Activated naive CD8-positive, alpha-beta T cell treated with anti-CD3 and anti-CD28 coated beads, Interleukin-2, amount 50 U/mL, for 24 hours (primary cell): ENCODE measurements at places on chromosomes 3 and 15.

GRCh38 chr15:93018574-93018973, 70.4 kb downstream of the RGMA start:
- DNase-seq: no peak

DNA sequence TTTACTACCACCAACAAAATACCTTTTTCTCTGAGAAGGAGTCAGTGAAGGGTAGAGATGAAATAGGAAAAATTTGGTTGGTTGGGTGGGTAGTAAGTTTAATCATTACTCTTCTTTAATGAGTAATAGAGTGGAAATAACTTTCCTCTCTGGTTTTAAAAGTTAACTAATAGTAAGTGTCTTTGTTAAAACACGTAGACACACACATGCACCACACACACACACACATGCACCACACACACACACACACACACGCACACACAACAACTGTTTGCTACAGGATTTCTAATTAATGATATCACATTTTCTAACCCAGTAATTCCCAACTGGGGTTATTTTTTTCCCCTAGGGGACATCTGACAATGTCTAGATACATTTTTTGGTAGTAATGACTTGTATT, 84.1 kb downstream of the CHL1 start:
- DNase-seq: no peak

DNA sequence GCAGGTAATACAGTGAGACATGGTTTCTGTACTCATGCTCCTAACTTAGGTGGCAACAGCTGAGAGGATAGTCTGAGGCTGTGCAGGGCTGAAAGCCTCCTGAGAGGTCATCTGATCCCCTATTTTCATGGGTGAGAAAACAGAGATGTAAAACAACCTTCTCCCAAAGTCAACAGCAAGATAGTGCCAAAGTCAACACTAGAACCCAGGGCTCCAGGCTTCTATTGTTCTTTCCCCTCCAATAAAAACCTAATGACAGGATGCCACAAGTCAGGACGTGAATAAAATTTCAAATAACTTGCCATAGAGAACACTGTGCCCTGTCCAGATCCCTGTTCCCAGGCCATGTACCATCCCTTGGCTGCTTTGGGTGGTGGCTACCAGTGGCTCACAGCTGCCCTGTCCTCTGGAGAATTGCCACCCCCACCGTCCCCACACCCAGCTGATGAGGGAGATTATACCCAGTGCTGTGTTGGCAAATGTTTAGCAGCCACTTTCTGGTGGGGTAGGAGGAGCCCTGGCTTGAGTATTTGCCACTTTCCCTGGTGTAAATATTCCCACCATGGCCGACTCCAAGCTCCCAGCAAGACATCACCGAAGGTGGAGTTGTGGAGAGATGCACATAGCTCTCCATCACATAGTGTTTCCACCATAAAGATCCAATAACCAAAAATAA, 54.8 kb downstream of the SRGAP3 start:
- DNase-seq: no peak

- DNase-seq: no peak
These were observed 505.1 kb downstream of the IGSF11 start for GRCh38 chr3:118529554-118529953.

GRCh38 chr3:63179862-63180522, 98.1 kb upstream of the SYNPR start:
- DNase-seq: no peak

DNA sequence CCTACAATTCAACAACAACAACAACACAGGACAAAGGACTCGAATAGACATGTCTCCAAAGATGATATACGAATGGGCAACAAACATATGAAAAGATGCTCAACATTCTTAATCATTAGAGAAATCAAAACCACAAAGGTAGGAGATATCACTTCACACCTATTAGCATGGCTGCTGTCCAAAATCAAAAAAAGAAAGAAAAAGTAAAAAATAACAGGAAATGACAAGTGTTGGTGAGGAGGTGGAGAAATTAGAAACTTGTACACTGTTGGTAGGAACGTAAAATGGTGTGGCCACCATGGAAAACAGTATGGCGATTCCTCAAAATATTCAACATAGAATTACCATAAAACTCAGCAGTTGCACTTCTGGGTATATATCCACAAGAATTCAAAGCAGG, 312.3 kb upstream of the STT3B start:
- no peak for DNase-seq

DNA sequence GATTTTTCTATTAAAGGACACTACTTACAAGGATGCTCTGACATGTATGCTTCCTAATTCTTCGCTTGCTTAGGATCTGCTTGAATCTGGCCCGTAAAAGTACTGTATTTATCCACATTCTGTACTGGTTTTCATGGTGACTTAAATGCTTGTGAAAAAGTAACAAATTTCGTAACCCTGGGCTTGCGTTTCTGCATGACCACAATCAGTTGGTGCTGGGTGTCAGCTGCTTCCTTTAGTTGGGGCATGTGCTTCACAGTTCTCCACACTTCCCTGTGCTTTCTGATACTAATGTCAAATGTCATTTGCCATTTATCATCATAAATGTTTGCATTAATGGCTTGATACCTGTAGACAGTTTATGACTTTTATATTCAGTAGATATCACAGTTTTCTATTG, 218.4 kb upstream of the MLF1 start:
- no peak for DNase-seq

GRCh38 chr15:77682564-77682963, 49.9 kb upstream of the LINGO1 start:
- DNase-seq: no peak

DNA sequence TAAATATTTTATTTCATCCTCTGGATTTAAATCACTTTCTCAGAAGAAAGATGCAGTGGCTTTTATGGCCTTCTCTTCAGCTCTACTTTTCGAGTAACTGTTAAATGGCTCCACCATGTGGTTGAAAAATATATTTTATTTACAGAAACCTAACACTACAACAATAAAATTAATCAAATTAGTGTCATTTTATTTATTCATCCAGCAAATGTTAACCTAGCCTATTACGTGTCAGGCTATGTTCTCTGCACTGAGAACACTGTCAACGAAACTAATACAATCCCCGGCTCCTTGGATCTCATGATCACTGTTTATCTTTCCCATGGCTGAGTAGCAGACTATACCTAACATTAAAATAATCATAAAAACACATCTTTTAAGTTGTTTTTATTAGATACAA, 148.0 kb upstream of the OSTN start:
- no peak for DNase-seq

- no peak for DNase-seq
These were observed 9.4 kb upstream of the CHAC1 start for GRCh38 chr15:40943764-40944365.

DNA sequence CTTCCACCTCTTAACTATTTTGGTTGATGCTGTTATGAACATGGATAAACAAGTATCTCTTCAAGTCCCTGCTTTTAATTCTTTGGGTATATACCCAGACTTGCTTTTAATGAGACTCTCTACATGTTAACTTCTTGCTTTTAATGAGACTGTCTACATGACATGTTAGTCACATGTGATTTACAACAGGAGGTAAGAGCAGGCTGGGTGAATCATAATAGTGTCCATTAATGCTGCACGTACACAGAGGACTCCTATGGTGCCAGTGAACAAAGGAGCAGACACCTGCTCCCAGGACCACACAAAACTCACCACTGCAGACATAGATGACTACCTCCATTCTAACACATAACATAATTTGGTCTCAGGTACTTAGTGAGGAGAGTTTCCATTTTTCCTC, 273.4 kb upstream of the NSMCE3 start:
- no peak for DNase-seq

GRCh38 chr3:32026593-32026992, 45.0 kb downstream of the ZNF860 start:
- DNase-seq: no peak

- no peak for DNase-seq
These were observed 68.0 kb upstream of the NDUFB4 start for GRCh38 chr3:120528163-120528562.

- DNase-seq: no peak
These were observed 270.6 kb upstream of the TPRG1 start for GRCh38 chr3:188901126-188901525.

- no peak for DNase-seq
These were observed 492.6 kb downstream of the RBMS3 start for GRCh38 chr3:29773481-29773880.

GRCh38 chr15:94704421-94704820, 473.1 kb downstream of the MCTP2 start:
- DNase-seq: no peak

GRCh38 chr15:78663703-78664102, 22.7 kb upstream of the CHRNB4 start:
- no peak for DNase-seq

- DNase-seq: no peak
These were observed 22.8 kb downstream of the GTPBP8 start for GRCh38 chr3:113013593-113013992.

DNA sequence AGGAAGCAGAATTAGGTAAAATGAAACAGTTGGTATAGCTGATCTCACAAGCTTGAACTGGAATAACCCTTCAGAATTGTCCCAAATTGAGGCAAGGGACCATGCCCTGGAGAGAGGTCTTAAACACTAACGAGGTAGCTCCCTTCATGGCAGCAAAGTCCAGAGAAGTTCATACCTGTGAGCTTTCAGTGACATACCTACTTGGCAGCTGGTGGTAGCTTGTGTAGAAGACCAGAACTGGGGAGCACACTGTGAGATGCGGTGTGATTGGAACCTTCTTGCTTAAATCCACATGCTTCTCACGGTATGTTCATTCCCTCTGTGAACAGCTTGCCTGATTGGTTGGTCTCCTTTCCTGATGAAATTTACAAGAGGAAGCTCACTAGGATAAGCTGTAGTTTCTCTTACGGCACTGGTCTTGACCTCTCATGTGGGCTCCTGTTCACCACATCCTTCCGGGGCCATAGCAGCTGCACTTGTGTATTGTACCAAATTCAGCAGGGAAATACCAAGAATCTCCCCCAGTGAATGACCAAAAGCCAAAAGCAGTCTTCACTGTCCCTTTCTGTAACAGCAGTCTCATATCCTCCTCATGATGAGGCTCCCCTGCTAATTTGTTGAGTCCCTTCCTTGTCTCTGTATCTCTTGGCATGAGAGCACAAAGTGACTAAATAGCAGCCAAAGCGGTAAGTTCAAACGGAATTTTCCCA, 483.7 kb upstream of the FRG2C start:
- DNase-seq: no peak

GRCh38 chr3:195461594-195462307, 18.9 kb upstream of the ACAP2 start:
- DNase-seq: no peak

- DNase-seq: no peak
These were observed 151.0 kb upstream of the MLF1 start for GRCh38 chr3:158419820-158420653.

DNA sequence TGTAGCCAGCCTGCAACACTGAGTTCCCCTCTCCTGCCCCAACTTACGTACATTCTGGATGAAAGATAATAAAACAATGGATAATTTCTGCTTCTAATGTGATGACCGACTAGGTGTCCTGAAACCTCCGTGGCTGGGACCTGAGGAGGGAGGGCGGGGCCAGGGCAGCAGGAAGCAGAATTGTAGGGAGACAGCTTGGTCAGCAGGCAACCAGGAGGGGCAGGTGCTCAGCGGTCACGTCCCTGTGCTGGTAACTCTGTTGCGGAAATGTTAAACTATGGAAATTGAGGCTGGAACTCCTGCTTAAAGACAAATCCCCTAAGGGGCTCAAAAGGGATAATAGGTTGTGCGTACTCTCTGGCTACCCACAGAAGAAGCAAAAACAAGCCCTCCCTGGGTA, 30.4 kb downstream of the SLC6A20 start:
- no peak for DNase-seq

DNA sequence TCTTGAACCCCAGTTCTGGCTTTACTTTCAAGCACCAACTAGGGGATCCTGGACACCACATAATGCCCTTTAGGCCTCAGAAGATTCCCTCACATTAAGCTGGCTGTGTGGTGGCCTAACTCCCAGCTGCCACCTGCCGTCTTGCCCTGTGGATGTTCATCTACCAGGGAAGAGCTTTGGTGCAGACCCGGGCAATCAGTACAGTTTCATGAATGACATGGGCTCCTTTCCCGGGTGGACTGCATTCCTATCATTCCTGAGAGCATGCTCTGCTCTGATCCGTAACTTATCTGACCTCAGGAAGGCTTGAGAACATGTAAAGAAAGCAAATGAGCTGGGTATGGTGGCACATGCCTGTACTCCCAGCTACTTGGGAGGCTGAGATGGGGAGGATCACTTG, 50.0 kb upstream of the GSK3B start:
- no peak for DNase-seq

GRCh38 chr3:49500205-49500731, 30.2 kb downstream of the DAG1 start:
- no peak for DNase-seq

DNA sequence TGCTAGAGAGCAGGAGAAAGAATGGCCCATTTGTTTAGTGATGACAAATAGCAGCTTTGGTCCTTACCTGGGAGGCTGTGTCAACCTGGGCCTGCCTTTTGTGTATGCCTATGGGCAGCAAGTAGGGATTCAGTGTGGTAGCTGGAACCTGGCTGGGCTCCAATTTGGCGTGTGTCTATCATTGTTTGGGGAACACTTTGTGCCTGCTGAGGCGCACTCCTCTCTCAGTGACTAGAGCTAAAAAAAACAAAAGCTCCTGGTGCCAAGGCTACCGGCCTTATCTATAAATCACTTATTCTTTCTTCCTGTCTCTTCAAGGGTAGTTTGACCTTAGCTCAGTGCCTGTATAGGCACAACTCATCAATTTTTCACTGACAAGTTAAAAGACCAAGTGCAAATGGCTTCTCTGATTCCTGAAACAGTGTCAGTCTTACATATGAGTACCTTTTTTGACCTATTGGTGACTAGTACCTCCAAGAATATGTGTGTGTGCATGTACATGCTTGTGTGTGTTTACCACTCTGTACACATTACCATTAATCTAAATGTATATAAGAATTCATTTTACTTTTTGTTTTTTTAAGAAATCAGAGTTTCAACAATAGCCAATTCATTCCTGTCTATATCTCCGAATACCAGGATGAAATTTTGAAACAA, 54.6 kb downstream of the GMNC start:
- DNase-seq: no peak

GRCh38 chr15:84752700-84753099, 4.3 kb downstream of the ZNF592 start:
- no peak for DNase-seq

- DNase-seq: peak; percentile 32
These were observed 630 bp downstream of the SNRK start for GRCh38 chr3:43286841-43287499.

GRCh38 chr3:32667072-32667582, 17.9 kb upstream of the CNOT10 start:
- DNase-seq: no peak

DNA sequence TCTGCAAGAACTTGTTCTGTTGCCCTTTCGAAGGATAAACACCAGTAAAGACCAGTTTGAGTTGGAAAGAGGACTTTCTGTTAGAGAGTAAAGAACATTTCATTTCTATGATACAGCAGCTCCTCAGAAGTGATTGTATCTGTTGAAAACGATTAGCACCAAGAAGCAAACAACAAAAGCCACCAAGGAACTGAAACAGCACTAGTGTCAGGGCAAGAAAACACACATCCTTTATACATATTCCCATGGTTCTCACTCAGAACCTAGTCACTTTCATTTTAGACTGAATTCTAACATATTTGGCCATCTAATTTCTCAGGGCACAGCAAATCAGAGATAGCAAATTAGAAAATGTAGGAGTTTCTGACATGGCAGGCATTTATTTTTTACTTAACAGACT, 116.1 kb downstream of the ATP1B3 start:
- no peak for DNase-seq

- no peak for DNase-seq
These were observed 56.2 kb upstream of the AKAP13 start for GRCh38 chr15:85324202-85324601.

GRCh38 chr15:67103432-67103831, 38.0 kb downstream of the SMAD3 start:
- no peak for DNase-seq

- DNase-seq: no peak
These were observed 66.5 kb downstream of the TMEM39A start for GRCh38 chr3:119396870-119397269.
